Left renal pelvis (tissue), 4 donors: ENCODE measurements at places on chromosomes 12 and 14. TPM values are rescaled to one million over a fixed set of nuclear protein-coding genes. Genes with fewer than 3 reads are reported as not detected.

GRCh38 chr14:42541535-42542001, 934.9 kb downstream of the LRFN5 start:
- no peak for DNase-seq

The CCDC196 gene
- polyA plus RNA-seq = 0.34 TPM

DNA sequence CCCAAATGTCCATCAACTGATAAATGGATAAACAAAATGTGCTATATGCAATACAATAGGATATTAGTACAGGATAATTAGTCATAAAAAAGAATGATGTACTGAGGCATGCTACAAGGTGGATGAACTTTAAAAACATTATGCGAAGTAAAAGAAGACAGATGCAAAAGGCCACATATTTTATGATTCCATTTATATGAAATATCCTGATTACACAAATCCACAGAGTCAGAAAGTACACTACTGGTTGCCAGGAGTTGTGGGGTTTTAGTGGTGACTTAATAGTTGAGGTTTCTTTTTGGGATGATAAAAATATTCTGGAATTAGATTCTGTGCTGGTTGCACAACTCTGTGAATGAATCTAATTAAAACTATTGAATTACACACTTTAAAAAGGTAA, 12.6 kb downstream of the TRIM9 start:
- no peak for DNase-seq

DNA sequence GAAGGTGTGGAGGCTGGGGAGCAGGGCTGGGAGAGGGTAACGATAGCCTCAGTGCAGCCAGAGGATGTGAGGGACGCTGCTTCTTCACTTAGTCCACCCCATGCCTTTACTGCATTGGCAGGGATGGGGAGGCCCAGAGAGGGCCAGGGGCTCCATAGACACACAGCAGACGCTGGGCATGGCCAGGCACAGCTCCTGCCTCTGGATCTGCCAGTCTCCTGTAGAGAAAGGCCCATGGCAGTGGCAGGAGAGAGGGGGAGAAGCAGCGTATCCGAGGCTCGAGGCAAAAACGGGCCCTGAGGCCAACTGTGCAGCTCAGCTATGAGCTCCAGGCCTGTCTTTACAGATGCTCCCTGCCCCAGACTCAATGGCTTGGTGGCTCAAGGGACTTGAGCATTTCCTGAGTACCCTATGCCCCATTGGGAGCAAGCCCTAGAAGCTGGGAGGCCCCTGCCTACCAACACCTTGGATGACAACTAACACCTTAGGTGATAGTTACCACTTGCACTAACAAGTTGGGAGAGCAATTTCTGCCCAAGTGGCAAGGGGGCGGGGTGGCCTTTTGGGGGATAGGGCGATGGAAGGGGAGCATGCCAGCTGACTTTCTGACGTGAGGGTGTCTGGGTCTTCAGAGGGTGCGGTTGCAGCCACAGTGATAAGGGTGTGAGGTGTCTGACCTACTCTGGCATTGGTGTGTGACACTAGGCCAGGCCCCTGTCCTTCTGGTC, 5.0 kb upstream of the LBHD2 start:
- no peak for DNase-seq

The ZFC3H1 gene
- 42.3 TPM for polyA plus RNA-seq

- no peak for DNase-seq
These were observed 8.5 kb downstream of the COX14 start for GRCh38 chr12:50120521-50120920.

DNA sequence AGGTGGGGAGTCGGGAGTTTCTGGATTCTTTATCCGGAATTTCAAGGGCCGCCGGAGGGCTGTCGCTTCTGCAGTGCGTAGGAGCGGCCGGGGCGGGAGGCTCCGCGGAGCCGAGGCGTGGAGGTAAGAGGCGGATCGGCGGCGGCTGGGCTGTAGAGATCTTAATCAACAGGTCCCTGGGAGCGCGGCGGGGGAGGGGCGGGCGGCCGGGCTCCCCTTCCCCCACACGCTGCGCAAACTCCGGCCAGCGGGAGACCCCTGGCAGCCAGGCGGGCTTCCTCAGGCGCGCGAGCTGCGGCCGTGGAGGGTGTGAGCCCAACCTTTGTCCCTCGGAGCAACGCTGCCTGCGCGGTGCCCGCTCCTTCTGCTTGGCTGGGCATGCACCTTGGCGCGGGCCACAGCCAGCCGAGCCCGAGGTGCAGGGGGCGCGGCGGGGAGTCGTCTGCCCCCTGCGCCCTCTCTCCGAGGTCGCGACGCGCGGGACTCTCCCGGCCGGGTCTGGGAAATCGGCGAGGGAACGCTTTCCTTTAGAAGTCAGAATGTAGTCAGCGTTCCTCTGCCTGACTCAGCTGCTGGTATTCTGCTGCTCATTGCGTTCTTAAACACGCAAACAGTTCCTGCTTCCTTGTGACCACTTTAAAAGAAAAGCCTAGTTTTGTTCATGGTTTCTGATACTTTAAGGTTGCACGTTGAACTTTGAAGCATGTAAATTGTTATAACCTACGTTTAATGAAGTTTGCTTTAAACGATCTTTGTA, at the start of gene PALS1:
TSS of gene PALS1 (plus strand) at position 25 of the 757 bp plus-strand sequence. CDS start 37,736 bp downstream, outside the sequence.
- peak; percentile 52 for DNase-seq

- DNase-seq = no peak
These were observed 25.9 kb upstream of the MEG3 start for GRCh38 chr14:100800041-100800440.

The RDH16 gene
- 1.2 TPM for polyA plus RNA-seq

The SGPP1 gene
- 38.8 TPM for polyA plus RNA-seq

- no peak for DNase-seq
These were observed 164.9 kb downstream of the CEP128 start for GRCh38 chr14:80776657-80777056.

The CAPZA3 gene
- polyA plus RNA-seq = not detected

- DNase-seq = no peak
These were observed 34.7 kb upstream of the AMIGO2 start for GRCh38 chr12:47114481-47114892.

- DNase-seq = no peak
These were observed 26.2 kb downstream of the ZCRB1 start for GRCh38 chr12:42299392-42300308.

DNA sequence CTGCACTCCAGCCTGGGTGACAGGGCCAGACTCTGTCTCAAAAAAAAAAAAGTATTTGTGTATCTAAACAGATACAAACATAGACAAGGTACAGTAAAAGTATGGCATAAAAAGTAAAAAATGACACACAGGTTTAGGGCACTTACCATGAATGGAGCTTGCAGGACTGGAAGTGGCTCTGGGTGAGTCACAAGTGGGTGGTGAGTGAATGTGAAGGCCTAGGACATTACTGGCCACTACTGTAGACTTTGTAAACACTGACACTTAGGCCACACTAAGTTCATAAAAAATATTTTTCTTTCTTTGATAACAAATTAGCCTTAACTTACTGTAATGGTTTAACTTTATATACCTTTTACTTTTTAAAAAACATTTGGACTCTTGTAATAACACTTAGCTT, 38.0 kb upstream of the EIF5 start:
- DNase-seq = no peak

GRCh38 chr12:91620992-91621391, 438.4 kb upstream of the DCN start:
- DNase-seq = peak; percentile 14

DNA sequence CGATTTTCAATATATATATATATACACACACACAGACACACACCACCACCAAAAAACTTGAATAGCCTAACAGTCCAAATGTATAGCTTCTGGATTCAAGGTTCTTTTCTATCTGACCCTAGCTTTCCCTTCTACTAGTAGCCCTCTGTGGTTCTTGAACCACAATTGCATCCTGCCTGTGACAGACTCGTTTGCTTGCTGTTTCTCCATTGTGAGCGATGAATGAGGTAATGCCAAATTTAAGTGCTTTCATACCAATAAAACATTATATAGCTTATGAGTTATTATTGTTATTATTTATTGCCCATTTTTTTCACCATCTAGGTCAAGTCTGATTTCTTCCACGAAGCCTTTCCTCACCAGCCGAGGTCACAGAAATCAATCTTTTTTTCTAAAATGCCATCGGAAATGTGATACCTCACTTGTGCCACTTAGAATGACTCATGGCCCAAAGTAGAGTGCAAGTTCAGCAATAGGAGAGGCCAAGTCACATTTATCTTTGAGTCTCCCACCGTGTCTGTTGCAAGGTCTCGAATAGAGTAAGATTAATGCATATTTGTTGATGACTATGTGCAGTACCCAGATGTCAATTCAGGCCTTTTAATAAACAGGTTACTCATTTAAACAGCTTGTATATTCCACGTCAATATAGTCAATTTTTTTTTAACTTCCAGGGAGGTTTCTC, 1015.8 kb upstream of the SEL1L start:
- DNase-seq = no peak

The RDH5 gene
- 17.3 TPM for polyA plus RNA-seq

The TEX52 gene
- 0.38 TPM for polyA plus RNA-seq

The TAS2R42 gene
- polyA plus RNA-seq = not detected

- no peak for DNase-seq
These were observed 266.7 kb downstream of the ALG10 start for GRCh38 chr12:34288963-34289345.

DNA sequence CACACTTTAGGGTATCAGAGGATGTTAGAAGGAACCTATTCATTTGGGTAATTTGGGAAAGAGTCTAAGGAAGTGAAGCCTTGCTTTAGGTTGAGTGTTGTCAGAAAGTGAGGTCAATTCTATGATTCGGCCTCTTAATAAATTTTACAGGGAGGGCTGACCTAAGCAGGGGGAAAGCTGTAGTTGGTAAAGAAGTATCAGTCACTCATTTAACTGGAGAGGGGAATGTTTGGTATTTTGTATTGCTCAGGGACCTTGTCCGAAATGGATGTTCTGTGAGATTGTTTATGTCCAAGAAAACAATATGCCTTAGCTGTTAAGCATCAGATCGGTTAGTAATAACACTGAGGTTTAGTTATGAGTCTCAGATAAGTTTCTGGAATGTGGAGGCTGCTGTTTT, 7.3 kb downstream of the CAND1 start:
- no peak for DNase-seq

- no peak for DNase-seq
These were observed 11.7 kb upstream of the RNASE10 start for GRCh38 chr14:20493634-20494033.

The PAX9 gene
- 0.29 TPM for polyA plus RNA-seq
